Activated CD8-positive, alpha-beta memory T cell treated with anti-CD3 and anti-CD28 coated beads for 4 hours (primary cell): ENCODE measurements at places on chromosomes 3 and 15.

GRCh38 chr3:14346191-14346590, 56.2 kb upstream of the SLC6A6 start:
- DNase-seq = no peak

DNA sequence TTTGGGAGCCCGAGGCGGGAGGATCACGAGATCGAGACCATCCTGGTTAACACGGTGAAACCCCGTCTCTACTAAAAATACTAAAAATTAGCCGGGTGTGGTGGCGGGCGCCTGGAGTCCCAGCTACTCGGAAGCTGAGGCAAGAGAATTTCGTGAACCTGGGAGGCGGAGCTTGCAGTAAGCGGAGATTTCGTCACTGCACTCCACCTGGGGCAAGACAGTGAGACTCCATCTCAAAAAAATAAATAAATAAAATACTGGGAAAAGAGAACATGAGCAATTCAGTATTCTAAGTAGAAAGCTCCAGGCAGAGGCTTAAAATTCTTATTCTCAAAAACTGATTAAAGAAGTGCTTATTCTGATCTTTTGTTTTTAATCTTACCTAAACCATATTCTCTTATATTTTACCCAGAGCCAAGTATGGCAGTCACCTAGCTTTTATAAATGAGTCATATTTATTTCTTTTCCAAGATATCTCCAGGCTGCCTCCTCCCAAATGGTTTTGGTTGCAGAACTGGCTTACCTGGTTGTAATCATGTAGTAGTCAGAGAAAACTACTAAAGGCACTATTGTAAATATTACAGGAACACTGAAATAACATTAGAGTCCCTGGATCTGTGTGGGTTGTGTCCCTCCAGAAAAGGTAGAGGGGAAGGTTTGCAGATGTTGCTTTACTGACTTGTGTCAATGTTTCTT, 45.8 kb upstream of the DYNC1LI1 start:
- no peak for DNase-seq

DNA sequence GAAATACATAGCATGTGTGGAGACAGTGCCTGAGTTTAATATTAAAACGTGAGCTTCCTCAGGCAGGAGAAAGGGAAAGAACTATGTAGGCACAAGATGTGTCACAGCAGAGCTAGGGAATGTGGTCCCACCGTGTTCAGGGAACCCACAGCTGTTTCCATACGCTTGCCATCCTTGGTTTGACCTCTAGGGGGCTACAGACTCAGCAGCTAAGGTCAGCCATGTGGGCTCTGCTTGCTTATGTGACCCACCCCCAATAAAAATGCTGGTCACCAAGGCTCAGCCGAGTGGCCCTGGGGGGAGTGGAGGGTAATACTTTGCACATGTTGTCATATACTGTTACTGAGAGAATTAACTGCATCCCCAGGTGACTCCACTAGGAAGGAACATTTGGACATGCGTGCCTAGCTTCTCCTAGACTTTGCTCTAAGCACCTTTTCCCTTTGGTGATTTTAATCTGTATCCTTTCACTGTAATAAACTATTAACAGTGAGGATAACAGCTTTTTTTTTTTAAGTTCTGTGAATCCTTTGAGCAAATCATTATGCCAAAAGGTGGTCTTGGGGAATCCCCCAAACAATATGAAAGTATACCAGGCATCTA, 3.3 kb downstream of the TUBGCP5 start:
- no peak for DNase-seq

DNA sequence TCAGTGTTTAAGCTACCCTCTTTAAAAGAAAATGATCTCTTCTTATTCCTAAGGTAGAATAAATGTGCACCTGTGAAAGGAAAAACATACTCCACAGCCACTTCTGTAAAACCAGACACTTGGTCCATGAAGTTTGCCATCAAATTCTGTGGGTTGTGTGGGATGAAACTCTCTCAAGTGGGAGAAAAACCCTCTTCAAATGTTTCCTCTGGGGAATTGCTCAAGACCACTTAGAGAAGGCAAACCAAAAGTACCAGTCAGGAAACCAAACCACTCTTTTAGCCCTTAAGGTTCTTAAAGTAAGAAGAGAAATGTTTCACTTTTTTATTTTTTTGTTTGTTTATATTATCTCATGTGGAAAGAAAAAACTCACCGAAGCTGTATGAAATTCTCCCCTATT, 1.2 kb downstream of the COL8A1 start:
- no peak for DNase-seq

- DNase-seq = no peak
These were observed 59.3 kb downstream of the CYP11A1 start for GRCh38 chr15:74307827-74308811.

GRCh38 chr3:64918989-64919388, 231.2 kb upstream of the ADAMTS9 start:
- DNase-seq = no peak

- DNase-seq = no peak
These were observed 80.5 kb upstream of the SETMAR start for GRCh38 chr3:4222574-4223175.
